RWPE1 (cell line): ENCODE measurements at places on chromosomes 12 and 14.

- DNase-seq: peak; percentile 20
These were observed 790 bp downstream of the NEDD1 start for GRCh38 chr12:96907671-96908422.

DNA sequence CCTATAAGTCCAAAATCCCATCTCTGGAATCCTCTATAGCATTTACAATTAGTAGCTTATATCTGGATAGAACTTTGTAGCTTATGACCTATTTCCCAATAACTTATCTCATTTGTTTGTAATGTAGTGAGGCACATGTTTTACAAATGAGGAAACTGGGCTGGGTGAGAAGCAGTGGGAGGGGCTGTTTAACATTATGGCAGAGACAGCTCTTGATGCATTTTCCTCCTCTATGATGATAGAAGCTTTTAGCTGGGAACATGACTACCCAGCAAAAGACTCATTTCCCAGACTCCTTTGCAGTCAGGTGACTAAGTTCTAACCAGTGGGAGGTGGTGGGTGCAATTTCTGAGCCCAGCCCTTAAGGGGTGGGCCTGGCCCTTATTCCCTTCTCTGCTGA is 179.7 kb downstream of the TTC8 start:
- no peak for DNase-seq

DNA sequence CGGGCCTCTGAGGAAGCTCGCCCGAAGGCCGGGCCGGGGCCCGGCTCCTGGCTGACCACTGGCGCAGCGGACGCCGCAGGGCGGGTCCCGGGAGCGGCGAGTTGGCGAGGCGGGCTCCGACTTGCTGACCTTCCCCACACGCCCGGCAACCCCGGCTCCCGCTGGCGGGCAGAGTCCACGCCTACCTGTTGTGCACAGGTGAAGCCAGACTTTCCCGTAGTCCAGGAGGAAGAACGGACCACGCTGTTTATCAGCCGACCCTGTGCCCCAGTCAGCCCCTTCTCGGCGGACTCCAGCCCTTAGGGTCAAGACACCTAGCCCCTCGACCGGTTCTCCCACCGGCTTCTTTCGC is 407 bp downstream of the HEATR5A start:
- peak; percentile 49 for DNase-seq

DNA sequence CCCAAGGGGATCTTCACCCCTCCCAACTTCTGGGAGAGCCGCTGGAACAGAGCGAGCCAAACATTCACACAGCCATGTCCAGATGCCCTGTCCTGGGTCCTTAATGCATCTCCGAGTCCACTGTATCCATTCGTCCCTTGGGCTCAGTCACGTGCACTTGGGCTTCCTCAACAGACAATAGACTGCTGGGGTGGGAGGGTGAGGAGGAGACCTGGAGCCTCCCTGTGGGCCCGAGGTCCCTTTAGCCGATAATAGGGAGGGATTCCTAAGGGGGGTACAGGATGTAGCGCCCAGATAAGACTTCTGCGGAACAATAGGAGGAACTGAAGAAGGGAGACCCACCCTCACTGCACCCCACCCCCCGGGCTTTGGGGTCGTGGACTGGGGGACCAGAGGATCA is 6.7 kb downstream of the ARHGEF25 start:
- DNase-seq: no peak

DNA sequence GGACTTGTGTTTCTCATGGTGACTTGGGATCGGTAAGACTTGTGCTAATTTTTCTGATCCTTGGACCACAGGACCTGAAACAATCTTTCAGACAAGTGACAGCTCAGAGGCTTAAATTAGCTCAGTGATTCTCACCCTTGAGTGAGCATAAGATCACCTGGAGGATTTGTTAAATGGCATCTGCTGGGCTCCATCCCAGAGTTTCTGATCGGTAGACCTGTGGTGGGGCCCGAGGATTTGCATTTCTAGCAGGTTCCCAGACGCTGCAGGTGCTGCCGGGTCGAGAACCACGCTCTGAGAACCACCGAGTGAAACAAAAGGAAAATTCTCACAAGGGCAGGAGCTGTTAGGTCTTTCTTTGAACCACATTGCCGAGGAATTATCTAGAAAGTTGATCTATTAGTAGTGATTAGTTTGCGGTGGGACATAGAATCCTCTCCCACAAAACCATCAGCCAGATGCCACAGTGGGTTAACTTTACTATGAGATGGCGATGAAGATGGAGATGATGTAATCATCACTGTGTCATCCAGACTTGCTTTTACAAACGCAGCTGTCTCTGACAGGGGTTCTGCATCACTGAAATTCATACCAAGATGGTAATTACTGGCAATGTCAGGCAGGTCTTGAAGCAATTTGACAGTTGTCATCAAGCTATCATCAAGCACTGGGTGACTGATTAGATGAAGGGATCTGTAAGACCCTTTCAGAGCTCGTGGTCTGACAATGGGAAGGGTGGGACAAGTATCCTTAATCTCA is 184.0 kb downstream of the AACS start:
- DNase-seq: no peak
